ENCODE measurements at places on chromosomes 11 and 22.

- DNase-seq, result peak; percentile 92
These were observed 10.9 kb upstream of the APOBEC3C start for GRCh38 chr22:39003165-39003638.

DNA sequence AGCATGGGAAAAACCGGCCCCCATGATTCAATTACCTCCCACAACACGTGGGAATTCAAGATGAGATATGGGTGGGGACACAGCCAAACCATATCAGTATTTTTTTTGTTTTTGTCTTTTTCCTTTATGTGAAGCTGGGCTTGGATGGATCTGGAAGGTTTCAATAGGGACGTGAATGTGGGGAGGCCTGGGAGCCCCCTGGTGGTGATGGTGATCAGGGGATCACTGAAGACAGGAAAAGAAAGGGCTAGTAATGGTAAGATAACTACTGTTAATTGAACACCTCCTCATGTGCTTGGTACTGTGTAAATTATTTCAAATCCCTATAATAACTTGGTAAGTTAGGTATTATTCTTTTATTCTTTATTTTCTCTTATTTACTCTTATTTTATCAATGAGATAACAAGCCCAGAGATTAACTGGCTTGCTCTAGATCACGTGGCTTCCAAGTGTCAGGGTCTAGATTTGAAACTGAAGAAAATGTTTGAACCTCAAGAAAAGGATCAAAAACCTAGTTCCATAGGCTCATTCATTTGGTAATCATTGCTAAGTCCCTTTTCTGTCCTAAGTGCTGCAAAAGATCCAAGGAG is 364.2 kb downstream of the TENM4 start:
- peak; percentile 49 for DNase-seq

- no peak for DNase-seq
These were observed 116.3 kb downstream of the CCDC81 start for GRCh38 chr11:86491027-86491426.

GRCh38 chr22:42188808-42189447 is 58.3 kb upstream of the CYP2D6 start:
- DNase-seq, result no peak

GRCh38 chr11:70240337-70240736 is 30.2 kb upstream of the PPFIA1 start:
- DNase-seq, result no peak

GRCh38 chr11:63663809-63664208 is 7.4 kb downstream of the ATL3 start:
- peak; percentile 77 for DNase-seq

DNA sequence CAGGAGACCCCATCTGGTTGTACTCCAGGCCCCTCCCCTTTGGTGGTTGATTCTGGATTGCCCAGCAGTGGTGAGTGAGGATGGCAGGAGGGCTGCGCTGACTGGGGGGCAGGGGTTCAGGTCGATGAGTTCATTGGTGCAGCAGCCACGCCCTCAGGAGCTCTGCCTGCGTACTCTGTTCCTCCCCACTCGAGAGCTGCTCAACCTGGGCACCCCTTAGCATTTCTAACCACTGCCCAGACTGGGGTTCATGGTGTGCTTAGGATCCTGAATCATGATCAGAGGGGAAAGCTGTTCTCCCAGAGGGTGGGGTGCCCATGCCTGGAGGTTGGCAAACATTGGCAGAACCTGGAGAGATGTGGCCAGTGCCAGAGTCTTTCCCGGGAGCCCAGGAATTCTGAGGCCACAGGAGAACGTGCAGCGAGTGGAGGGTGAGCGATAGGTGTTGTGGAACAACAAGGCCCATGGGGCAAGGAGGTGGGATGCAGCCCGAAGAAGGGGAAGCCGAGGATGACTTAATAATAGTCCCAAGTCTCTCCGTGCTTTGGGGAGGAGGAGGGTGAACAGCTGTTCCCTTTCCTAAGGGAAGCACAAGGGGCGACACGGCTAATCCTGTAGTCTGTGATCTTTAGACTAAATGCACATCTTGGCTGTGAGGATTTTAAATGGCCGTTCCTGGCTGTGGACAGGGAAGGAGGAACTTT is 75.5 kb downstream of the SCN3B start:
- DNase-seq, result no peak

- no peak for DNase-seq
These were observed 69.3 kb downstream of the ABTB2 start for GRCh38 chr11:34288492-34288891.

- DNase-seq, result no peak
These were observed 18.1 kb downstream of the TRMU start for GRCh38 chr22:46353483-46354105.

- peak; percentile 43 for DNase-seq
These were observed 43.4 kb upstream of the MICAL2 start for GRCh38 chr11:12066799-12067508.

DNA sequence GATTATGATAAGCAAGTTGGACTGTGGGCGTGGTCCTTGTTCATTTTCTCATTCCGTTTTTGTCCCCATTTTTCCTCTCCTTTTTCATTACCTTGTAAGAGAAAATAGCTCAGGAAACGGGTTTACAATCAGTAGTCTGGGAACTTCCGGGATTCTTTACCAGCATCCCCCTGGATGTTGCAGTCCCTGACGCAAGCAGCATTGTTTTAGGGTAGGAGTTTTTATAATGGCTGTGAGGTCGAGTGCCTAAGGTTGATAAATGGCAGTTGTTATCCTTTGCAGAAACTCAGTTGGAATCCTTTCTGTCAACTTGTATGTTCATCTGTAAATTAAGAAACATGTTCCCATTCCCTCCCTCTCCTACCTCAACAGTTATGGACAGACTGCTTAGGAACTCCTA is 68.3 kb downstream of the ARHGEF12 start:
- DNase-seq, result no peak

DNA sequence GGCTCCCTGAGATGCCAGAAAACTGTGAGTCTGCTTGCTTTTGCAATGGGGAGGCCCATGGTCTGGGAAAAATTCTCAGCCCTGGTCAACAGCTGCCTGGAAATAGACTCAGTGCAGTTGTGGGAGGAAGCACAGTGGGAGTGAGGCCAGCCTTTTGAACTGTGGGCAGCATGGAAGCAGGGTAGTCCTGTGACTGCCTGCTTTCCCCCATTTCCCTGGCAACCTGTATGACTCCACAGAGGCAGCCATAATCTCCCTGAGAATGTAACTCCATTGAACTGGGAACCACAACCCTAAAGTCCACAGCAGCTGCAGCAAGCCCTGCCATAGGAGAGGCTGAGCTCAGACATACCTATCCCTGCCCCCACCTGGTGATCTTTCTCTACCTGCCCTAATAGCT is 494.6 kb upstream of the FAT3 start:
- no peak for DNase-seq

- peak; percentile 20 for DNase-seq
These were observed 86.0 kb downstream of the PPP6R3 start for GRCh38 chr11:68546555-68546954.

DNA sequence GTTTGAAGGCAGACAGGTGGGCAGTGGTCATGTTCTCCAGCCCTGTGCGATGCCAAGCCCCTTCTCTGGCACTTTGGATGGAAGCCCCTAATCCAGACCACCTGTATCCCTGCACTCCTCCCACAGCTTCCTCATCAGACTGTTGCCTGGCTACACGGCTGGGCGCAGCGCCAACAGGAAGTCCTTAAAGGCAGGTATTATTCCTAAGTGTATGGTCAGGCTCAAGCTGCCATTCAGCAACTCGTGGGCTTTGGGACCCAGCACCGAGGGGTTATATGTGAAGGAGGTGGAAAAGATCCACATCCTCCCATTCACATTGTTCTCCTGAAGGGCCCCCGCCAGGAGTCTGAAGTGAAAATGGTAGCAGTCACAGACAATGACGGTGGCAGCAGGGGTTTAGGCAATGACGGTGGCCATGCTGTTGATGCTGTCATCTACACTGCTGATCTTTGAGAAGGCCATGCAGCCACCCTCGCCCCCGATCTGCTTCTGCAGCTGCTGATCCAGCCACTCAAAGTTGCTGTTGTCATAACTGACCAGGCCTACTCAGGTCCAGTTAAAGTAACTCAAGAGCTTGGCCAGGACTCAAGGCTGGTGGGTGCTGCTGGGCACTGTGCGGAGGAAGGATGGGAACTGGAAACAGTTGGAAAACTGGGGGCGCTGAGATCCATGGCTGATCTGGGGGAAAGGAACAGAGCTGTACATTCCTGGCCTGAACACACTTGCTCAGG is 27.7 kb downstream of the OR6Q1 start:
- no peak for DNase-seq

DNA sequence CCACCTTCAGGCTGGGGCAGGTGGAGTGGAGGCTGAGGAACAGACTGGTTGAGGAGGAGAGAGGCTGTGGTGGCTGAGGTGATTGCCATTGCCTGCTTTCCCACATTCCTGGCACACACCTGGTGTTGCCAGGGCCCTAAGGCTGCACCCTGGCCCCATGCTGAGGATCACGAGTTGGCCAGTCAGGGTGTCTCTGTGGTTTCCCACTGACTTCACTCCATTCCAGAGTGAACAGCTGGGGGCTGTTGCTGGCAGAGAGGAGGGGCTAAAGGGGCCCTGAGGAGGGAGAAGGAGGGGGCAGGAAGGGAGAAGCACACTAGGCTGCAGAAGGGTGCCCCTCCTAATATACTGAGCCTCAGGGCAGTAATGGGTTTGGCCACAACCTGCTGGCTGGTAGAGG is 1.8 kb downstream of the TMEM86A start:
- DNase-seq, result no peak

GRCh38 chr22:30694171-30694639 is 469 bp upstream of the OSBP2 start:
- DNase-seq, result peak; percentile 16

DNA sequence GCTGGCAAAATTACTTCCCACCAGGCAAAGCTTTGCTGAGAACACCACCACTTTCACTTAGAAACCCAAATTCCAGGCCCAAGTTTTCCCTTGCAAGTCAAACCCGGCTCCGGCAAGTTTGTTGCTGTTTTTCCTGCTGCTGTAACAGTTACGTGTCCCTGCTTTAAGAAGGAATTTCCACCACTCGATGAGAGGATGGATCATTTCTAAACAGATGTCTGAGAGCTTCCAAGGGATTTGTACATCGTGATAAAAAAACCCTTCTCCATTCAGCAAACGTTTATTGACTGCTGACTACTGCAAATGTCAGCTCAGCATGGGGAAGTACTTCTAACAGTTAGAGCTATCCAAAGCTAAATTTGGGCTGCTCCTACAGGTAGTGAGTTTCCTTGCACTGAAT is 19.7 kb downstream of the P2RX3 start:
- DNase-seq, result peak; percentile 29

DNA sequence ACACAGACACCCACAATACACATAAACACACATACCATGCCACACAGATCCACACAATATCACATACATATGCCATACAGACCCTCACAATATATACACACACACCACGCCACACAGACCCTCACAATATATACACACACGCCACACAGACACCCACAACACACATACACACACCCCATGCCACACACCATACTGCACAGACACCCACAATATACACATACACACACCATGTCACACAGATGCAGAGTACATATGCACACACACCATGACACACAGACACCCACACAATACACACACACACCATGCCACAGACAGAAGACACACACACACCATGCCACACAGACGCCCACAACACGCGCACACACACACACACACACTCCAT is 43.6 kb downstream of the SHISAL1 start:
- DNase-seq, result no peak

DNA sequence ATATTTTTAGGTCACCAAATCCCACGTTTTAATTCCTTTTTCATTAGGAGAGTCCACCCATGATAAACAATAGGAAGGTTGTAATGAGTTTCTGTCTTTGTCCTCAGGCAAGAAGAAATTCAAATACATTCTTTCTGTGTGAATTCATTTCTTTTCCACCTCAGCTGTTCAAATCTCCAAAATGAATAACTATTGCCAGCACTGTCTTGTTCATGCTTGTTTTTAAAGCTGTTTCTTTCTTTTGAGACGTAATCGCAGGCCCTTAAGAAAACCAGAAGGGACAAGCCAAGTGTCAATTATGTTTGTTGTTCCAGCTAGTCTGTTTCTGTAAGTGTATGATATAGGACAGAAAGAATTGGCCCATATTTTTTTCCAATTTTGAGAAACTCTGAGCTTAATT is 20.2 kb downstream of the MMP27 start:
- DNase-seq, result no peak

DNA sequence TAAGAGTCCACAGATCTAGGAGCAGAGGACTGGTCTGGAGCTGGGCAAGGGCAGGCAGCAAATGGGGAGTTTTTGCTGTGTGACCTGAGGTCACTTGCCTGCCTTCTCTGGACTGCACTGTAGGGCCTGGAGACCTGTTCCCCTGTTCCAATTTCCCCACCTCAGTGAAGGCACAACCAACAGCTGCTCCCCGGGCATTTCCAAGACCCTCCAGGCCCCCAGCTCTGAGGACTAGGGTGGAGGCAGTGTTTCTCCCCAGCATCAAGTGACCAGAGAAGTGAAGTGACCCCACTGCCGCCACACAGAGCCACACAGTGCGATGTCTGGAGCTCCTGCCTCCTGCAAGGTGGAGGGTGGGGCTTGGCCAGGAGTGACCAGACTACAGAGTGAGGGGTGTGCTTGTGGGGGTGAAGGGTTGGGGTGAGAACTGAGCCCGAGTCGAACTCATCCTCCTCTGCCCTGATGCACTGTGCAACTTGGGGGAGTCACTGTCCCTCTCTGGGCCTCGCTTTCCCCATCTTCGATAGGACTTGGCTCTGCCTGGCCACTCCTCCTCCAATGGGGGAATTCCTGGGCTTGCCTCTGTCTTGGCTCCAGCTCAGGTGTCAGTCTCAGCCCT is 21.6 kb downstream of the P2RY2 start:
- DNase-seq, result no peak

- DNase-seq, result no peak
These were observed 6.4 kb downstream of the FADD start for GRCh38 chr11:70209391-70209912.

GRCh38 chr11:35814720-35815305 is 129.0 kb upstream of the LDLRAD3 start:
- no peak for DNase-seq

DNA sequence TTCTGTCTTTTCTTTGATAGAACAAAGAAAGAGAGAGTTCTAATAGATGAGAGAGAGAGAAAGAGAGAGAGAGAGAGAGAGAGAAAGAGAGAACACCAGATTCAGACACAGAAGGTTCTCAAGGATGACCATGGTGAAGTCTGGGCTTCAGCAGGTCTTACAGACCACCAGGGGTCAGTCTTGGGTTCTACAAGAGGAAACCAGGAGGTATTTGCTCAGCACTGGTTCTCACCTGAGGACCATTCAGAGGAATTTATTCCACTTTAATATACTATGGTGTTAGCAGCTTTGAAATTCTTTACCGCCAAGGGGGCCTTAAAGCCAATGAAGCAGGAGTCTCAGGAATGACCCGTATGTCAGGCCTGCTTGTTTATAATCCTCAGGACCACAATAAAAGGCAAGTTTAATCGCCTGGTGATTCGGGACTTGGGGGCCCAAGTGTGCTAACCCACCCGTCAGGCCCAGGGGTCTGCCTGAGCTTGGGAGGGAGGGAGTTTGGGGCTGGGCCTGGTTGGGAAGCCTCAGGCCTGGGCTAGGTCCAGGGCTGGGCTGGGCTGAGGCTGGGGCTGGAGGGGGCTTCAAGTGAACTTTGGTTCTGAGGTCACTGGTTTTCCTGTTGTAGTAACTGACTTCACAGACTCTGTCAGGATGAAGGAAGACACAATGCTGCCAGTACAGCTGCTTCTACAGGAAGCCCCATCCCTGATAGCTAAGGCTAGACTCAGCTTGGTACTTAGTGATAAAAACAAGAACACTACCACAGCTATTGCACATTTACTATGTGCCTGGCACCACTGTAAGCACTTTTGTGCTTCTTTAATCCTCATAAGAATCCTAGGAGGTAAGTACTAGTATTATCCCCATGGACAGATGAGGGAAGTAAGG is 179.2 kb upstream of the ZBED5 start:
- peak; percentile 27 for DNase-seq

- no peak for DNase-seq
These were observed 124.6 kb upstream of the BLID start for GRCh38 chr11:122240638-122241037.

Data from AG08395 (cell line).